ENCODE measurements at places on chromosomes 6 and 20.

DNA sequence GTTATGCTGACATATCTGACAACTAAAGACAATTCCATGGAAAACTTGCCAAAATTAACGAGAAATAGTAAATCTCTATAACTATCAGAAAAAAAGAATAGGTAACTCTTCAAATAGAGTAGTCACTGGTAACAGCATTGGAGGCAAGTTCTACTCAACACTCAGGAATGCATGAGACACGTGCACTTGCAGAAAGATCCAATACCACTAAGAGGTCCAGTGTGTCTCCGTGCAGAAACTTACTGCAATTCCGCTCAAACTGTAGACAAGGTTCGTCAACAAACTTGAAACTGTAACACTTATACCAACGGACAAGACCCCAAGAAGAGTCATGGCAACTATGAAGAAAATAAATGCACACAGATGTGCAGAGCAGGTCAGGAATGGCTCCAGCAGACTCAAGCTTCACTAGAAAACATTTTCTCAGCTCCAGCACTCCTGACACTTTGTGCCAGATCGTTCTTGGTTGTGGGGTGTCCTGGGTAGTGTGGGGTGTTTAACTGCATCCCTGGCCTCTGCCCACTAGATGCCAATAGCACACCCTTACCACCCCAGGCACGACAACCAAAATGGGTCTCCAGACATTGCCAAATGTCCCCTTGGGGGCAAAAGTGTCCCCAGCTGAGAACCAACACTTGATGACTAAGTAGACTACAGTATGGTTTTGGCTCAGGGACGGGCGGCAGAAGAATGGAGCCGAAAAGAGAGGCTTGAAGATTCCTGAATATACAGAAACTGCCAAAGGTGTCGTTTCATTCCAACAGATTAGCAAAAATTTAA lies 134.8 kb downstream of the DTNBP1 start:
- no peak for DNase-seq

DNA sequence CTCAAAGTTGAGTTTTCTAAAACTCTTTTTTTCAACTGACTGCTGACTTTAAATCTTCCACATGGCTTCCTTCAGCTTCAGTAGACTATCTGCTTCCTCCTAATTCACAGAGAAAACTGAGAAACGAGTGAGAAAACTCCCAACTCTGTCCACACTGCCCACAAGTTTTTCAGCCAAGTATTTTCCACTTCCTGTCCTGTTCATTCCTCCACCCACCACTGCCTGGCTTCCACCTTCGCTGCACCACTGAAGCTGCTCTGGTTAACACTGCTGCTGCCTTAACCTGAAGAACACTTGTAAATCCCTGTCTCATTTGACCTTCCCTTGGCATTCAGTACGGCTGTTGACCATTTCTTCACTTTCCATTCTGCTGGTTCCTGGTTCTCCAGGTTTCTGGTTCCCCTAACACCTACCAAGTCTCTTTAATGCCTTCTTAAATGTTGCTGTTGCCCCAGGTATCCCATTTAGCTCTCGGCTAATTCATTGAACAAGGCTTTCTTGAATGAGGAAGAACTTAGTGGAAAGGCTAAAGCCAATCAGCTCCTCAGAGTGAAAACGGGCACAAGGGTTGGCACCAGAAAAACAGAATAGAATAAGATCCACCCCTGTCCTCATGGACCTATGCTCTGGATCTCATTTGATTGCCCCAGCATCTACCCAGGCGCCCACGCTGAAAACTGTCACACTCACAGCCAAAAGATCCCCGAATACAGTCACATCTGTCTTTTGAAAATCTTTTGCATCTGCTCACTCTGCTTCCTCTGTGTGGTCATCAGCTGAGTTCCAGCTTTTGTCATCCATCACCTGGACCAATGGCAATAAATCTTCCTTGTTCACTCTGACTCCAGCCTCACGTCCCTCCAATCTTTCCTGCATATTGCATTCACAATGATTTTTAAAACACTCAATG lies 104.4 kb upstream of the TAB2 start:
- peak; percentile 48 for DNase-seq

- no peak for DNase-seq
These were observed 41.3 kb downstream of the TTI1 start for GRCh38 chr20:37991908-37992307.

- no peak for DNase-seq
These were observed 28.1 kb upstream of the BMP7 start for GRCh38 chr20:57294550-57294949.

GRCh38 chr6:169239181-169239580 lies 14.5 kb downstream of the THBS2 start:
- no peak for DNase-seq

- DNase-seq = no peak
These were observed 7.2 kb upstream of the IL20RA start for GRCh38 chr6:137051790-137052472.

DNA sequence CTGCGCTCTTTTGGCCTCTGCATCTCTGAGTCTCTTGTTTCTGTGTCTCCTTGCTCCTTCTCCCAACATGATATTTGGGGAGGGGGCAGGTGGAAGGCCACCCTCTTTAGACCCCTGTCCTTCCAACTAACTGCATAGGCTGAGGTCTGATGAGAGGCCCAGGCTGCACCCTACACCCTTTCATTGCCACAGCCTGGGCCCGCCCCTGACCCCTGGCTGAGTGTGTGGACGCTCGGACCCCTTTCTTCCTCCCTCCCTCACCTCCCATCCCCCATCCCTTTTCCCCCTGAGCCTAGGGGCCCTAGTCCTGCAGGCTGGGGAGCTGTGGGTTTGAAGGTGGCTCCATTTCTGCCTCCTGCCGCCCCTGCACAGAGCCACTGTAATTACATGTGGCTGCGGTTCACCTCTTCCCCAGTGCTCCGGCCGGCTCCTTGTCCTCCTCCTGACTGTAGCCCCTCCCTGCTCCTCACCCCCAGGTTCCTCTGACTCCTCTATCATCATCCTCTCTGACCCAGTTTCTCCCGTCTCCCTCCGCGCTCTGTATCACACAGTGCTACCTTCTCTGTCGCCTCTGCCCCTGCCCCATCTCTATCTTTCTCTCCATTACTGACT lies 6.8 kb downstream of the MDFI start:
- DNase-seq = no peak

DNA sequence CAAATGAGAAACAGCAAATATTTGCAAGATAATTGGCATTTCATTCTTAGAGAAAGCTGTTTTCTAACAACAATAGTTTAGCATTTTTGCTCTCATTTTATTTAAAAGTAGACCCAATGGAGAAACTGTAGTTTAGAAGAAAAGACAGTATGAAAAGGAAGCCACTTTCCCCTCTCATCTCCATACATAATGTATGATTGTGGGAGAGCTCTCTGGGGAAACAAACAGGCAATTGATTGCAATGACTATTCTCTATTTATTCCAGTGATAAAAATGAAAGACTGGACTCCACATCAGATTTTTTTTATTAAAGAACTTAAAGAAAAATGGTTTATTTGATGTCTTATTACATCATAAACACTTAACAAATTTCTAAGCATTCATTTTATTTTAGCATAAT lies 116.8 kb upstream of the SASH1 start:
- DNase-seq = no peak

GRCh38 chr20:51019656-51020592 lies 3.0 kb downstream of the KCNG1 start:
- DNase-seq = no peak

- DNase-seq = no peak
These were observed 32.3 kb downstream of the KCNQ5 start for GRCh38 chr6:72654071-72654621.

DNA sequence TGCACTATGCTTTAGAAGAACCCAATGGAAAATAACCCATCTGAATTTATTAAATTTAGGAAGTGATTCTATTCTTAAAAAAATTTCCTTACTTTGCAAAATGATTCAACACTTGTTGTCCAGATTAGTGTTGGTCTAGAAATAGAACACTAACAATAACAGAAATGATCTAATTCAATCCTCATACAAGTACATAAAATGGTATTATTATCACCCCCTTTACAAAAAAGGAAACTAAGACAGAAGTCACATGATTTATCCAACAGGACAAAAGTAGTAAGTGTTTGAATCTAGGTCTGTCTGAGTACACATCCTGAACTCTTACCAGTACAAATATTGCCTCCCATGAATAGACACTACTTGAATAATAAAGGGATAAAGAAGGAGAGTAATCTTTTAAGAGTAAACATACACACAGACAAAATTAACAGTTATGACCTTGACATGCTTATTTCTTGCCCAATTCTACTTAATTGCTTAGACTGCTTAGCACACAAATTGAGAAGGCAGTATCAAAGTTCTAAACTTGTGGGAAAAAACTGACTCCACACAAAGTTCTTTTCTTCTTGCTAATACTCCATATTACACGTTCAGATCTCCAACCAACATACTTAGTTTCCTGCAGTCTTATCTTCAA lies 195.4 kb upstream of the RUNX2 start:
- no peak for DNase-seq

GRCh38 chr6:108968325-108969316 lies 120.4 kb downstream of the ARMC2 start:
- DNase-seq = no peak

GRCh38 chr6:23403460-23403859 lies 722.6 kb upstream of the NRSN1 start:
- DNase-seq = no peak

GRCh38 chr6:55578537-55579363 lies at the start of gene HMGCLL1:
Gene HMGCLL1, minus strand, starts transcription at chr6:55579192. Its CDS starts 137 bp downstream, at chr6:55579055.
- DNase-seq = no peak
